ENCODE measurements at places on chromosomes 3 and 15. TPM values are rescaled to one million over a fixed set of nuclear protein-coding genes. Genes with fewer than 3 reads are reported as not detected.
A peak's percentile ranks its signal among the peaks of the same experiment; 100 is the strongest.

Gene AP2M1
- total RNA-seq, result 270 TPM

Gene CILP
- 0.04 TPM for total RNA-seq

Gene RPL4
- 4,492 TPM for total RNA-seq

DNA sequence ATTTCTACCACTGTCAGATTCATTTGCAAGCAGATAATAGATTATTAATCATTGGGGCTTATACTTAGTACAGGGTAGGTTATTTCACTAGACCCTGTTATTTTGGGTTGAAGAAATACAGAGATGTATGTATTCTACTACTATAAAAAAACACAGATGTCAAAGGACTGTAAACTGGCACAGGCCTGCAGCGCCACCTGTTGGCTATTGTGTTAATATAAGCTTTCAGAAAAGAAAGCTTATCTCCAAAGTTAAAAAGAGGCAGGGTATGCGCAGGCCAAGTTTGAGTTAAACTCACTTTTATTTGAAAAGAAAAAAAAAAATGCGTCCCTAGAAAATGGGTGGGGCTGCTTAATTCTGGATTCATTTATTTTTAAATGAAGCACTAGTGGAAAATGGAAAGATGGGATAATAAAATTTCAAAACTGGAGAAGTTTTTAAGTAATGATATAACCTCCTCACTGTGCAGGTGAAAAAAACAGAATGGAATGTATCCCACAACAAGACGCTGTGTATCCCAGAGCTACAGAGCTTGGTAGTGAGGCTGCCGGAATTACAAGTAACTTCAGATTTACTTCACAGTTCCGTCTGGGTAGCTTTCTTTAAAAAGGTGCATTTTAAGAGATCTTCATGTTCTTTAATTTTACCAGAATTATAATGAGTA lies 407.2 kb upstream of the TGFBR2 start:
- no peaks in the 10 kb centered on the region for H3K4me1 ChIP-seq
- no peaks in the 10 kb centered on the region for H3K27me3 ChIP-seq
- no peaks in the 10 kb centered on the region for H3K36me3 ChIP-seq
- no peak overlapping the region for H3K4me3 ChIP-seq
- H3K27ac ChIP-seq, result no peak overlapping the region
- peak; percentile 43 for DNase-seq

DNA sequence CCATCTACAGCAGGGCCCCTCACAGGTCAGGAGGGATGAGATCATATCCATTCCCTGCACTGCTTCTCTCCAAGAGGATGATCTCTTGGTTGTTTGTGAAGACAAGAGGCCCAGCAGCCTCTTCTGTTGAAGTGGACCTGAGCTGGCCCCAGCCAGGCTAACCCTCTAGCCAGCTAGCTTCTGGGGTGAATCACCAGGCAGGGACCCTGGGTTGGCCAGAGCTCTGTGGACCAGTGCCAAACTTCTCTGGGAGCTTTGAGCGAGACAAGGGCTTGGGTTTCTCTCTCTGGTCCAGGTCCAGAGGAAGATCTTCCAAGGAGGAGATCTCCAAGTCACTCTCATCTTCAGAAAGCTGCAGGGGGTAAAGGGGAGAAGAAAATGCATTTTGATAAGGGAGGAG lies 52.7 kb downstream of the CLDN18 start:
- no peak overlapping the region for H3K4me3 ChIP-seq
- no peak overlapping the region for H3K27ac ChIP-seq
- no peaks in the 10 kb centered on the region for H3K36me3 ChIP-seq
- no peak for DNase-seq

DNA sequence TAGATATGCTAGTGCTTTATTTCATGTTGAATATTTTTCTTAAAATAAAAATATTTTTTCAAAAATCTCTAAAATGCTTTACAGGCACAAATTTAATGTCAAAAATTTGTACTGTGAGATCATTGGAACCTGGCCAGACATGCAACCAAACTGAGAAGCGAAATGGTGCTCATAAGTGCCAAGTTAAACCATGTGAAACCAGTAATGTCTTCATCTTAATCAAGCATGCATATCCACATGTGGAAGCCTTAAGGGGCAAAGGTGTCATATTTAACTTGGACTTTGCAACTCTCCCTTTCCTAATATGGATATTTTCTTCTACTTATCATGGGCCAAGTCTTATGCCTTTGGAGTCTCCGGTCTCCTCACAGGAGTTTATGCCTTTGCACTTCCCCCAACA lies 208.9 kb upstream of the COL8A1 start:
- no peak overlapping the region for H3K27ac ChIP-seq
- no peak for DNase-seq
- H3K36me3 ChIP-seq, result no peaks in the 10 kb centered on the region
- no peaks in the 10 kb centered on the region for H3K4me1 ChIP-seq
- no peaks in the 10 kb centered on the region for H3K27me3 ChIP-seq
- no peak overlapping the region for H3K4me3 ChIP-seq

GRCh38 chr3:70738291-70738681 lies 425.8 kb upstream of the MDFIC2 start:
- no peaks in the 10 kb centered on the region for H3K27me3 ChIP-seq
- H3K27ac ChIP-seq, result no peak overlapping the region
- H3K4me3 ChIP-seq, result no peak overlapping the region
- DNase-seq, result no peak
- no peaks in the 10 kb centered on the region for H3K4me1 ChIP-seq

DNA sequence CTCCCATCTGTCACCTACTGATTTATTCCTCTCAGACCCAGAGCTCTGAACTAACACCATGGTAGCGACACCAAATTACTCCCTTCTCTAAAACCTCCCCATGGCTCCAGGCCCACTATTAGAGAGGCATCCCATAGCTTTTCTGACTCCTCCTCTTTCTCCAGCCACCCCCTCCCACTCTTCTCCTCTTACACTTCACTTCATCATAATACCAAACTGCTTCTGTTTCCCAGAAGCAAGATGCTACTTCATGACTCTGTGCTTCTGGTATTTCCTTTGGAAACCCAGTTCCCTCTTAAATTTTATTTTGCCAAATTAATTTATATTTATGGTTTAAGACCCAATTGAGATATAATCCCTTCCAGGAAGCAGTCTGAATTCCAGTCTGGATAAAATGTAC lies 465.1 kb upstream of the PDZRN3 start:
- DNase-seq, result no peak
- H3K4me3 ChIP-seq, result no peak overlapping the region
- no peaks in the 10 kb centered on the region for H3K36me3 ChIP-seq

DNA sequence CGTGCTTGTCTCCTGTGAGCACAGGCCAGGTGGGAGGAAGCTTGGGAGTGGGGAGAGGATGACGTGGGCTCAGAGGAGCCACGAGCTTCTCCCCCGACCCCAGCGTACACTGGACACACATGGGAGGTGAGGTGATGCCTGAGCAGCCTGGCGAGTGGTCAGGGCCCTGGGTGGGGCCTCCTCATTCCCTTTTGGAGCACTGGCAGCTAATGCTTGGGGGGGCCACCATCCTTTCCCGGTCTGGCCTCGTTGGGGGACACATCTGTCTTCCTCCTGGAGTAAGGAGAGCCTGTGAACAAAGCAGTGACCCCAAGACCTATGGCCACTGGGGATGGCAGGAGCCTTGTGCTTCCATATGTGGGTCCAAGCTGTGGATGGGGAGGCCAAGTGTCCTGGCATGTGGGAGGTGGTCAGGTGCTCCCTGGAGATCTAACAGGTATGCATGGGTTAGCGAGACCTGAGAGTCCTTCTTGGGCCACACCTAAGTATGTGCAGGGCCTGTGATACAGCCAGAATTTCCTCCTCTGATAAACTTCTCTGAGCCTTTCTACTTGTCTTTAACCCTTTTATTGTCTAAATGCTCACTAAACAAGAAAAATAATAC lies 9.5 kb downstream of the KLF13 start:
- peaks cover 6% of the 10 kb centered on the region for H3K36me3 ChIP-seq
- H3K4me3 ChIP-seq, result no peak overlapping the region
- H3K27me3 ChIP-seq, result no peaks in the 10 kb centered on the region
- peaks cover 98% of the 10 kb centered on the region for H3K4me1 ChIP-seq
- H3K27ac ChIP-seq, result no peak overlapping the region
- no peak for DNase-seq

DNA sequence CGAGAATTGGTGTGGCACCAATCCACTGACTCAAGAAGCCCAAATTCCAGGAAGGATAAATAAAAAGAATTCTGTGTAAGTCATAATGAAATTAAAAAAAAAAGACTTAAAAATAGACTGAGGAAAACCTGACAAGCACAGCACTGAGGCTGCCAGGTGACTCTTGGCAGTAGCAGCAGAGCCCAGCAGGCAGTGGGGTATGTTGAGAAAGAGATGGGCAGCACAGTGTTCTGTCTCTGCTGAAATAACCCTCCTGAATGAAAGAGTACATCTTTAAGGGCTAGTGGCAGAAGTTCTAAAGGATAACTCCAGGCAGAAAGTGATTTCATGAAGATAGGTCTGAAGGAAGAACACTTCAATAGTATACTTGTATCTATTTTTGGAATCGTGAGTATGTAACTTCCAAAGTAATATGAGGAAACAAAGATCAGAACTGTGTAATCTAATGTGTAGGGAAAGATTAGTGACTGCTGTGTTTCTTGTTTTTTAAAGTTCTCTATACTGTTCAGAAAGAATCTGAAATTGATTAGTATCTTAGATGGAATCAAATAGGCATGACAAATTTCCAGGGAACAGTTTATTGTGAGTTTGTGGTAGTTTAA lies 75.9 kb downstream of the RAB7A start:
- H3K4me1 ChIP-seq, result peaks cover 72% of the 10 kb centered on the region
- H3K27me3 ChIP-seq, result no peaks in the 10 kb centered on the region
- no peak overlapping the region for H3K27ac ChIP-seq
- no peak overlapping the region for H3K4me3 ChIP-seq

DNA sequence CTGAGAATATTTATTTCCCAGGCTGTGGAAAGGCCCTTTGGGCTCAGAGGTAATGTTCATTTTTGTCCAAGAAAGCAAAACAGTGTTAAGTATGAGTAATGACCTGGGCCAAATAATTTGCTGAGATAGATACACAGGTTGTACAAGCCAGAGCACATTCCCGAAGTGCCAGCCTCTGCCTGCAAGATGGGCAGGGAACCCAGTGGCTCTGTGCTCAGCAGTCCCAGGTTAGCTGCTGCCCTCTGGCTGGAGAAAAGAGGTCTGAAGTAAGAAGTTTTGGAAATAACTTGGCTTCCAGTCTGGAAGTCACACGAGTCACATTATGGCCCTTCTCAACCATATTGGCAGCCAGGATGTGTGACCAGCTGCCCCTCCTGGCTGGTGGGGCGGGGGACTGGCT lies 20.2 kb downstream of the MYZAP start:
- no peak overlapping the region for H3K4me3 ChIP-seq
- no peaks in the 10 kb centered on the region for H3K4me1 ChIP-seq
- H3K36me3 ChIP-seq, result no peaks in the 10 kb centered on the region
- no peak for DNase-seq
- no peak overlapping the region for H3K27ac ChIP-seq
- H3K27me3 ChIP-seq, result no peaks in the 10 kb centered on the region

DNA sequence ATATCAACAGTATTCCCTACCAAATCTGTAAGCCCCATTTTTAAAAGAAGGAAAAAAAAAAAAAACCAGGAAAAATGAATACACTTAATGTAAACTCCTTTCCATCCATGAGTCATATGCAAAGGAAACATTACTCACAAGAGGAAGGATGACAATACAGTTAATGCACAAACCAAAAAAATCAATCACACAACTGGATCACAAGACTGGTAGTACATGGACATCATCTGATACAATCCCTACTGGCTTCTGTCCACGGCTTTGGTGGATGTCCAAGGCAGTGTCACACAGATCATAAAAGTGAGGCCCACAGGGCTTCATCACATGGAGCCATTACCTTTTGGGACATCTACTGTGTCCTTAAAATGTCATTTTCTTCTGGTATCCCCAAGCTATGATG lies 44.0 kb downstream of the SUCLG2 start:
- H3K4me1 ChIP-seq, result peaks cover 7% of the 10 kb centered on the region
- H3K36me3 ChIP-seq, result peaks cover 18% of the 10 kb centered on the region
- no peaks in the 10 kb centered on the region for H3K27me3 ChIP-seq
- DNase-seq, result no peak
- H3K27ac ChIP-seq, result no peak overlapping the region

DNA sequence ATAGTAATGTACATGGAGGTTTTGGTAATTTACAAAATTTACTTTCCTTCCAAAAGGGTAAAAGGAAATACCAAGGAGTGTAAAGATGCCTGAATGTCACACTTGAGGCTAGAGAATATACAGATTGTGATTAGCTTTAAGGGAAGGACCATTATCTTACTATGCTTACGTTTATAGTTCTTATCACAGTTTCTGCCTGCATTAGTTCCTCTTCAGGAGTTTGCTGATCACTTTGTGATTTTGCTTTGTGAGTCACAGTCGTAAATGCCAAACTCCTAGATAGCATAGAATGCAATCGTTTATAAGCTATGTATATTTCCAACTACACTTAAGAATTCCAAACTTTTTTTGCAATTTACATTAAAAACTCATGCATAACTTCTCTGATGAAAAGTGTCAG lies 1034.6 kb downstream of the DIPK2A start:
- DNase-seq, result no peak
- no peaks in the 10 kb centered on the region for H3K27me3 ChIP-seq
- H3K4me1 ChIP-seq, result no peaks in the 10 kb centered on the region
- no peak overlapping the region for H3K4me3 ChIP-seq

DNA sequence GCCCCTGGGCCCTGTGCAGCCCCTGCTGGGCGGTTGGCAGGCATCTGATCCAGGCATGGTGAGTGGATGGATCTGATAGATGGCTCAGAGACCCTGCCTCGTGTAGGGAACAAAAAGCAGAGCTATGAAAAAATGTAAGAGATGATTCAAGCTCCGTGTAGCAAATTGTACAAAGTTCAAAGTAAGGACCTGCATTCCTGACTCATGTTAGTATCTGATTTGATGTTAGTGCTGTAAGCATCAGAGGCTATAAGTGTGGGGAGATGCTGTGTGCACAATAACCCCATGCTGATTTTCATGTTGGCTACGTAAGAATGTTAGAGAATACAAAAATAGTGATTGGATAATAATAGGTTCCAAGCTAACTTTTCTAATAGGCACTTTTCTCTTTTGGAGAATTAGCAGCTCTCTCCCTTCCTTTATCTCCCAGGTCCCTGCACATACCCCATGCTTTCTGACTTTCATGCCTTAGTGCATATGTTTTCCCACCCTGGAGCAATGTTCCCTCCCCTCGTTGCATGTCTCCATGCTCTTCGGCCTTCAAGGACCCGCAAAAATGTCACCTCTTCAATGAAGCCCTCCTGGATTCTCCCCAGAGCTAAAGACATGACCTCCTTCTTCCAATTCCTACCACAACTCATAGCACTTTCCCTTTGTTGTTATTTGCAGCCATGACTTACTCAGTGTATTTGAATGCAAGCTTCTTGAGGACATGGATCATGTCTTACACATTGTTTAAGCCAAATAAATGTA lies 1.6 kb downstream of the CCR9 start:
- H3K36me3 ChIP-seq, result no peaks in the 10 kb centered on the region
- H3K4me3 ChIP-seq, result no peak overlapping the region
- H3K27ac ChIP-seq, result no peak overlapping the region
- peaks cover 17% of the 10 kb centered on the region for H3K4me1 ChIP-seq
- H3K27me3 ChIP-seq, result peaks cover 7% of the 10 kb centered on the region

GRCh38 chr15:69794645-69795469 lies 302.9 kb downstream of the TLE3 start:
- no peaks in the 10 kb centered on the region for H3K27me3 ChIP-seq
- no peaks in the 10 kb centered on the region for H3K36me3 ChIP-seq
- H3K4me1 ChIP-seq, result no peaks in the 10 kb centered on the region
- no peak for DNase-seq
- H3K4me3 ChIP-seq, result no peak overlapping the region
- no peak overlapping the region for H3K27ac ChIP-seq
